K562 (cell line): ENCODE measurements at places on chromosomes 6 and 20. TPM values are rescaled to one million over a fixed set of nuclear protein-coding genes. Genes with fewer than 3 reads are reported as not detected.

TRIM15 gene
- total RNA-seq: 1.2 TPM in 2 replicates

RANBP9 gene
- 80.4 and 87.0 TPM in 2 replicates for total RNA-seq

MRPL18 gene
- total RNA-seq: 158 and 162 TPM in 2 replicates

C6orf15 gene
- not detected in 2 replicates for total RNA-seq

EYA4 gene
- not detected in 2 replicates for total RNA-seq

MYT1 gene
- total RNA-seq: 0.02 TPM in 1 of 2 replicates, not detected in the other

RCAN2 gene
- total RNA-seq: 0.04 TPM in 1 of 2 replicates, not detected in the other

TULP1 gene
- 0.09 TPM in 2 replicates for total RNA-seq

PBOV1 gene
- not detected in 2 replicates for total RNA-seq

TMC2 gene
- not detected in 2 replicates for total RNA-seq

SPATS1 gene
- total RNA-seq: not detected in 2 replicates

HMGN4 gene
- total RNA-seq: 78.8 and 79.9 TPM in 2 replicates

ADAM33 gene
- not detected in 2 replicates for total RNA-seq

DHX35 gene
- 14.7 and 16.9 TPM in 2 replicates for total RNA-seq

PKIB gene
- 18.7 and 21.9 TPM in 2 replicates for total RNA-seq

NKAIN2 gene
- not detected in 2 replicates for total RNA-seq

DNAAF9 gene
- total RNA-seq: 2.5 and 2.9 TPM in 2 replicates

HLA-DOB gene
- total RNA-seq: 1.3 and 2.5 TPM in 2 replicates

MRS2 gene
- total RNA-seq: 55.0 and 57.5 TPM in 2 replicates

CRISP3 gene
- total RNA-seq: 0.29 and 0.31 TPM in 2 replicates

DNMT3B gene
- total RNA-seq: 69.5 and 74.8 TPM in 2 replicates

MYB gene
- total RNA-seq: 140 and 142 TPM in 2 replicates

MACROD2 gene
- total RNA-seq: not detected in 2 replicates

ZNF311 gene
- 6.5 and 7.5 TPM in 2 replicates for total RNA-seq
